ENCODE measurements at places on chromosomes 4 and X.

DNA sequence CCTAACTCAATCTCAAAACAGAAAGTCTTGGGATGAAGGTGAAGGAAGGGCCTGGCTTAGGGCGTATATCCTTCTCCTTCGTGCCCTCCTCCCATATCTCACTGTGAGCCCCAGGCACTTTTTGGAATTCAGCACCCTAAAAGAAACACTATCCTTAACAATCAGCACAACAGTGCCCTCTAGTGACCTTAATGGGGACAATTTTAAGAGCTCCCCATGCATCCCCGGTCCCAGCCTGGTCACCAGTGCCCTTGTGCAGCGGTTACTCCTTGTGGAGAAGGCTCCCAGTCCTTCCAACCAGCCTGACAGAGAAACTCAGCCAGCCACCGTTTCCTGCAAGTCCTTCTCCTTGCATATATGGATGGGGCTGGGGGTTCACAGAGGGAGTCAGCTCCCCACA is 4.2 kb downstream of the PAK3 start:
- DNase-seq, result peak; percentile 10

DNA sequence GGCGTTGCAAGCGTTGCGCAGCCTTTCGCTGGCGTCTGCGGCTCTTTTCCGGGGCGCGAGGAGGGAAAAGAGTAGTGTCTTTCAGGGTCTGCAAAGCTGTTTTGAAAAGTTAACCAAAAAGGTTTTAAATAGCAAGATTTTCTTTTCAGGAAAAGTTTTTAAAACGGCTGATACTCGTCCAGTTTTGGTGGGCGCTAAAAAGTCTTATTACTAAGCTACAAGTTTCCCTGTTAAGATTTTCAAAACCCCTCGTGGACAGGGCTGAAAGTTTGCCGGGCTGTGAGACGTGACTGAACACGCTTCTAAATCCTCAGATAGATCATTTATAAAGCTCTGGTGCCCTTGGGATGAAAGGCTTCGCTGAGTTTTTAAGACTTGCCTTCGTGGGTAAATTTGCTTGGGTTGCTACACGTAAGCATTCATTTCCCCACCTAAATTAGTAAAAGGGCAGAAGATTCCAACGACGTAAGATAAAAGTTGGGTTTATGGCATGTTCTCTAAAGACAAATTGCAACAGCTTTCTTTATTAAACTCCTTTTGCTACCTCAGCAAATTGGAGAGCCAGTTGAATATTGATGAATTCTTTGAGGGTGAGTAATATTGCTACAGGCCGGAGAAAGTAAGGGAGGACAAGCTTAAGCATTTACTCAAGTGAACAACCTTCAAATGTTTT is 91.5 kb downstream of the HPRT1 start:
- DNase-seq, result no peak

GRCh38 chr4:79982601-79983322 is 90.3 kb downstream of the ANTXR2 start:
- DNase-seq, result no peak

DNA sequence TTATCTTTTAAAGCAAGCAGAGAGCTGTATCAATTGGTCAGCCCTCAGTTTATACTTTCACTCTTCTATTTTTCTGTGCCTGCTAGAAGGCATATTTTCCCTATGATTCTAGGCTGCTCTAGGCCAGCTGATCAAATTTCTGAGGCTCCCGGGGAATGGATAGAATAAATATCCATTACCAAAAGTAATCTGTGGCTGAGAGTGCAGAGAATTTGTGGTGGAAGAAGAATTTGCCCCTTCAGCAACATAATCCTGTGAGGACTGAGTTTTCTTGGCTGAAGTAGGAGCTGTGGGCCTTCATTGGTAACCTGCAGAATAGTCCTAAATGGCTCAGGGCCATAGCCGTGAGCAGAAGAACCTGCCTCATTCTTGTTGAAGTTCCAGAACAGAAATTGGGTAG is 314.6 kb upstream of the CASK start:
- no peak for DNase-seq

- no peak for DNase-seq
Observed at GRCh38 chr4:105596684-105597083, 44.3 kb downstream of the ARHGEF38 start.
